ENCODE measurements at places on chromosomes 1 and 21.
A peak's percentile ranks its signal among the peaks of the same experiment; 100 is the strongest.

DNA sequence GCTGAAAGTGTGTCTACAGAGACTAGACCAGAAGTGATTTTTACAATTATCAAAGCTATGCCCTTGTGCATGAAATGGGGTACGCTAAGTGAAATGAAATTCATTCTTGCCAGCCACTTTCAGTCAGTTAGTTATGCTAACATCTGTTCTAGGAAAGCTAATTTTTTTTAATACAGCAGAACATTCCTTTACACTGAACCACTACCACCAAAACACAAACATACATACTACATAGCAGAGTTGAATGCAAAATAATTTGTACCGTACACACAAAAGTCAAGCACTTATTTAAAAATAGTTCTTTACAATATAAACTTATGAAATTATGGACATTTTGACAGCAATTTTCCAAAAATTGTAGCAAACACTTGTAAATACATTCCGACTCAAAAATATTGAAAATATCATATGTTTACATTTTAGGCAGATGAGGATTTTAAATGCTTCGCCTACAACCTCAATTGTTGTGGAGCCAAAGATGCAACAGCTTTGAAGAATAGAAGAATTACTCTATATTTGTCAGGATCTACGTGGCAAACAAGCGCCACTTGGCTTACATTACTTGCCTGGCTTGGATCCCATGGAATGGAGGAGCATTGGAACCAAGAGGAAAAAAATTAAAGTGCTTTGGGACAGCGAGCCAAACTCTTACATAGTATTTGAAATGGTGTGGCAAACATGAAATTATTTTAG lies 30.6 kb downstream of the WLS start:
- no peak for DNase-seq

GRCh38 chr1:155134880-155135414 lies 705 bp upstream of the SLC50A1 start:
- DNase-seq: no peak

- DNase-seq: no peak
Measured at GRCh38 chr1:229970714-229971113, 96.3 kb upstream of the GALNT2 start.

DNA sequence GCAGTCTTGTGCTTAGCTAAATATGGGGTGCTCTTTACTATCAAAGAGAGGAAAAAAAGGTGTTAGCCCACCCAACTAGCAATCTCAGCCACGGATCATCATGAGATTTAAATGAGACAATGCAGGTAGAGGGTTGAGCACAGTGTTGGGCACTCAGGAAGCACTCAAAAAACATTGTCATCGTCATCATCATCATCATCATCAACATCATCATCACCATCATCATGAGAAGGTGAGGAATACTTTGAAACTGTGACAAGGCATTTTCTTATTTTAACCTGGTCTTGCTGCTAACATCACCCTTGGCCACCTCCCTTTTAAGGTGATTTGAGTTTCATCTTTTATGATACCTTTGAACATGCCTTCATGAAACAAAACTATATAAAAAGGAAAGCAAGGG lies 3.3 kb upstream of the MAPKAPK2 start:
- DNase-seq: no peak

- no peak for DNase-seq
Measured at GRCh38 chr1:235947989-235948388, 81.3 kb upstream of the LYST start.

GRCh38 chr1:218817071-218817470 lies 356.6 kb upstream of the LYPLAL1 start:
- no peak for DNase-seq

DNA sequence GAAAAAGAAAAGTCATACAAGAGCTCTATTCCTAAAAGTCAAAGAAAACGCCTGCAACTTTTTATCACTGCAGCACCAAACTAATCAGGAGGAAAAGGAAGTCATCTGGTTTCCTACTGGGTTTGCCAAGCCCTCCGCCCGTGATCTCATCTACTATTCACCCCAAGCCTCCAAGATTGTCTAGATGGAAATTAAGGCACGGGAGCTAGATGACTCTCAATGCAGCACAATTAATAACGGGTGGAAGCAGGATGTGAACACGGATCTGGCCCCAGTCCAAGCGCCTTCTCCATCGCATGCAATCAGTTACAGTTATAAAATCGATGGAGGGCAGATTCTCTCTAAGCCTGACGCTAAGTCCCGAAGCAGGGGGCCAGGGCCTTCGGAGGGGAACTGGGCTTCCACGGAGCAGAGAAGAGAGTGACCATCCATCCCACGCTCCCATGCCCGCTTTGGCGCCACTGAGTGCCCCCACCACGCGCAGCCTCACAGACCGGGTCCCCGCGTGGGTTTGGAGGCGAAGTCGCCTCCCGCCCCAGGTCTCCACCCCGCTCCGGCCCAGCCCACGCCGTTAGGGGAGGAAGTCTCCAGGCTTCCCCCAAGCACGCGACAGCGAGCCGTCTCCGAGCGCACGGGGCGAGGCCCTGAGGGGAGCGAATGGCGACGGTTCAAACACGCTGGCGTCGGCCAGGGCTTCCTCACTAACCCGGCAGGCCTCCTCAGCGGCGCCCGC lies 1.8 kb downstream of the HSF2BP start:
- no peak for DNase-seq

DNA sequence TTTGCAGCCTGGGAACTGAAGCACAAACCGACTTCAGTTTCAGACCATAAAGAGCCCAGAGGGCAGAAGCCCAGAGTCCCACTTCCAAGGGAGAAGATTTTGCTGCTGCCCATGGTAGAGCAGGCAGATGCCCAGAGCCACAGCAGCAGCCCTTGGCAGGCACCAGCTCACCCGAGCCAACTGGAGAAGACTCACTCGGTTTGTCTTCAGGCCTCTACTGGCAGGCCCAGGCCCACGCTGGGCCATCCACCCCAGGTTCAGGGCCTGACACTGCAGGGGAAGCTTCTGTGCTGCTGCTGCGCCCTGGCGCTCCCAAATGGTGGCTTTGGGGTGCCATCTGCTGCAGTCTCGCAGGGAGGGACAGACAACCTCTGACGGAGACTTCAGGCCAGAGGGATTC lies 33.3 kb downstream of the SLC66A1 start:
- no peak for DNase-seq

GRCh38 chr1:25885602-25886001 lies 10.1 kb upstream of the PAQR7 start:
- DNase-seq: no peak

DNA sequence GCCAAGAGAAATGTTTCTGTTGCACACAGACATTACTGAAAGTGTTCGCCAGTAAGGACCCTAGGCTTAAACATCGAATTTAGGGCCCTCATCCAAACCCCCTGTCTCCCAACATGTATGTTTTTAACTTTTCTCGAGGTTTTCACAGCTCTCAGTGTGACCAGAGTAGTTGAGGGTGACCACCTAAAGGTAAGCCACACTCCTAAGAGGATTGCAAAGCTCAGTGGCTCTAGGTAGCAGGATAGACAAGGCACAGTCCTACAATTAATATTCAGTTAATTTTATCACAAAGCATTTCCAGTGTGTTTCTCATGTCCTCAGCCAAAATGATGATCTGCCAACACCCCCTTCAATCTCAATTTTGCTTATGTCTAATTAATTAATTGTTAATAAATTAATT lies 695 bp upstream of the ALG14 start:
- no peak for DNase-seq

- DNase-seq: peak; percentile 76
Measured at GRCh38 chr1:109546311-109547109, 1.9 kb upstream of the GNAI3 start.

- no peak for DNase-seq
Measured at GRCh38 chr21:31218830-31219608, 125.0 kb downstream of the TIAM1 start.

DNA sequence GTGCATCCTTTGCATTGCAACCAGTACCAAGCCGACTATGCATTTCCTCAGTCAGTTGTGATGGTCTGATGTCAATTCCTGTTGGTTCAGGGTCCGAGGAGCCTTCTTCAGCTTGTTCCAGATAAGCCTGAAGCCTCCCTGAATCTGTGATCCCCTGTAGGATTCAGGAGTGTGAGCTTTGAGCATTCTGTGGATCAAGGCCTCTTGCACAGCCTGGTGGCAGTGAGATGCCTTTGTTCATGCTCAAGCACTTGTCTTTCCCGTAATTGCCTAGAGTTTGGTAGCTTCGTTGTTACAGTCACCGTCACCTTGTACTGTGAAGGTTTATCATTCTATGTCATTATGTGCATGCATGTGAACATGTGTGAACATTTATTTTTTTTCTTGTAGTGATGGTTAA lies 103.5 kb downstream of the PBX1 start:
- no peak for DNase-seq

GRCh38 chr1:152109998-152110294 lies 5.3 kb downstream of the TCHH start:
- DNase-seq: no peak

- DNase-seq: no peak
Measured at GRCh38 chr1:78005755-78006154, 1.0 kb downstream of the DNAJB4 start.

- DNase-seq: no peak
Measured at GRCh38 chr1:201528631-201529252, 10.2 kb upstream of the NAV1 start.

- peak; percentile 67 for DNase-seq
Measured at GRCh38 chr1:167059045-167059808, 30.9 kb downstream of the GPA33 start.

DNA sequence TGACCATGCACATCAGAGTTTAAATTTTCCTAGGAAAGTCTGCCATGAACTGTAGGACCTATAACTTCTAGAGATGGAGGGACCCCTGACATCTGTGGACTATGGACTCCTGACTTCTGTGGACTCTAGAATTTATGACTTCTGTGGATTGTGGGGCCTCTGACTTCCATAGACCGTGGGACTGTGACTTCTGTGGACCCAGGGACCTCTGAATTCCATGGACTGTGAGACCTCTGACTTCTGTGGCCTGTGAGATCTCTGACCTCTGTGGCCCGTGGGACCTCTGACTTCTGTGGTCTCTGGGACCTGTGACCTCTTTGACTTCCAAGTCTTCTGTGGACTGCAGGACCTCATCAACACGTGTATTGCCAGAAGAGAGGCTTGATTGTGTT lies 36.7 kb downstream of the PEX14 start:
- DNase-seq: no peak

DNA sequence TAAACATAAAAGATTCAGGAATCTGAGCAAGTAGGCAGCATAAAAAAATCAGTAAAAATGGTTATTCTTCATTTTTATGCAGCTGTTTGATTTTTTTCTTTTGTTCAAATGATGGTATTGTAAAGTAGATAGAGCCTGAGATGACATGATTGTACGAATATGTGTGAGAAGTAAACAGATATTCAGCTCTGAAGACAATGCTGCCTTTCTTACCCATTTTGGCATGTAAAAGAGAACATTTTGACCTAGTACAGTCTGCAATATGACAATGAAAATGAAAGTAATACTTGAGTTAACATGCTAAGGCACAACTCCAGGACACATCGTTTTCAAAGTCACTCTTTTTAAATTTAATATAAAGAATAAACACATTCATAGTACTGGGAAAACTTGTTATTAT lies 95.7 kb upstream of the NCAM2 start:
- no peak for DNase-seq

GRCh38 chr1:180568184-180568583 lies 9.4 kb downstream of the OVAAL start:
- DNase-seq: no peak

DNA sequence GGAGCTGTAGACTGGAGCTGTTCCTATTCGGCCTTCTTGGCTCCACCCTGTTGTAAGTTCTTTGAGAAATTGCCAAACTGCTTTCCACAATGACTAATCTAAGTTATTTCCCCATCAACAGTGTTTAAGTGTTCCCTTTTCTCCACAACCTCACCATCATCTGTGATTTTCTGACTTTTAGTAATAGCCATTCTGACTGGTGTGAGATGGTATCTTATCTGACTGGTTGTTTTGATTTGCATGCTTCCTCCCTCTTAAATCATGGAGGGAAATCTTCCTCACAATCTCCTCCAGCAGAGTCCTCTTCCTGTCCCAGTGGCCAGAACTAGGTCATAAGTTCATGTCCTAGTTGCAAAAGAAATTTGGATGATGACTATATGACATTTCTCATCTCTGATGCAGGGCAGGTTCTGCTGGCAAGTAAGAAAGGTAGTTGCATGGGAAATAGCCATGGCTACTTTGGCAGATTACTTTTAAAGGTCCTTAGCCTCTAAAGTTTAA lies 294.0 kb downstream of the LRRC40 start:
- no peak for DNase-seq

DNA sequence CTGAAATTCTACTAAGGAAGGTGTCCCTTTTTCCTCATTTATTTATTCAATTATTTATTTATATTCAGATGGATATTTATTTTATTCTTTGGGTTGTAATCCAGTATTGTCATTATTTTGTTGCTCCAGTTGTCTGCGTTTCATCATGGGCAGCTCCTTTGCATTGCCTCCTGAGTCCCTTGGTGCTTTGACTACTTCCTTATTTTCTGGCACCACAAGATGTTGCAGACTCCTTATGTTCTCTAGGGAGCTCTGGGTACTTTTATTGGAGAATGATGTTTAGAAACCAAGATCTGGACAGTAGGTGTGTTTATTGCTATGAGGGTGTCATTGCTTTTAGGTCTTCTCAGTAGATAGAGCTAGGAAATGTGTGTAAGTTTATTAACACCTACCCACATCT lies 59.9 kb upstream of the ERRFI1 start:
- no peak for DNase-seq

- peak; percentile 36 for DNase-seq
Measured at GRCh38 chr21:42063191-42063570, 7.9 kb upstream of the UMODL1 start.

DNA sequence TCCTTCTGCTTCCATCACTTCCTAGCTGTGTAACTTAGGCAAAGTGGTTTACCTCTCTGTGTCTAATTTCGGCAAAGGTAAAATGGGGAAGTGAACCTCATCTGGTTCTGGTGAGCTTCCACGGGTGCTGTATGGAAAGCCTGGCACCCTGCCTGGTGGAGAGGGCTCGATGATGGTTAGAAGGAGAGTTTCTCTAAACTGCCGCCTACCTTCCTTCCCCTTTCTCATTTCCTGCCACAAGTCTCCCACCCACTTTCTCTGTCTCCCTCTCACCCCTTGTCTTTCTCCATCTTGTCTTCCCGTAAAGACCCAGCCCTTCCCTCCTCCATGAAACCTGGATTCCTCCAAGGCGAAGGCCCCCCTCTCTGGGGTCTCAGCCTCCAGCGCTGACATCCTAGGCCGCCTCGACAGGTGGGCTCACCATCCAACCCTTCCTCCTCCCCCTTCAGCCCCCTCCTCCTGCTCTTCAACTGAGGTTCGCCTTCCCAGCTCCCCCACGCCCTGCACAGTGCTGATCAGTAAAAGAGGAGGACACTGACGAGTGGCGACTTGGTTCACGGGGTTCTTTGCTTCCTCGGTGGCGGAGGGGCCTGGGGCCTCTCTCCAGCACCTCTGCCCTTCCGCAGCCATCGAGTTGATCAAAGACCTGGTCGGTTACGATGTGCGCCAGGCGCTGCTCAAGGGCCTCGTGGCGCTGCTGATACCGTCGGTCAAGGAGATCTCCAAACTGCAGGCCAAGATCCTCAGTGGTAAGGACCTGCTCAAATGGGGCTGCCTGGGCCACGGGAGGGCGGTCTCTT lies 7.3 kb downstream of the RNU5D-1 start:
- DNase-seq: no peak

DNA sequence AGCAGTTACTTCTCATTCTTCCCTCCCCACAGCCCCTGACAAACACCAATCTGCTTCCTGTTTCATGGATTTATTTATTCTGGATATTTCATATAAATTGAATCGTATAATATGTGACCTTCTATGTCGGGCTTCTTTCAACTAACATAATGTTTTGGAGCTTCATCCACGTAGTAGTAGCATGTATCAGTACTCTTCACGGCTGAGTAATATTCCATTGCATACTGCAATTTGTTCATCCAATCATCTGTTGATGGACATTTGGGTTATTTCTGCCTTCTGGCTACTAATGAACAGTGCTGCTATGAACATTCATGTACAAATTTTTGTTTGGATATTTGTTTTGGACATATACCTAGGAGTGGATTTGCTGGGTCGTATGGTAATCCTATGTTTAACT lies 1.9 kb upstream of the KAZN start:
- DNase-seq: no peak

Data from T-helper 2 cell (primary cell).